ENCODE measurements at places on chromosomes 3 and 15.
A peak's percentile ranks its signal among the peaks of the same experiment; 100 is the strongest.

DNA sequence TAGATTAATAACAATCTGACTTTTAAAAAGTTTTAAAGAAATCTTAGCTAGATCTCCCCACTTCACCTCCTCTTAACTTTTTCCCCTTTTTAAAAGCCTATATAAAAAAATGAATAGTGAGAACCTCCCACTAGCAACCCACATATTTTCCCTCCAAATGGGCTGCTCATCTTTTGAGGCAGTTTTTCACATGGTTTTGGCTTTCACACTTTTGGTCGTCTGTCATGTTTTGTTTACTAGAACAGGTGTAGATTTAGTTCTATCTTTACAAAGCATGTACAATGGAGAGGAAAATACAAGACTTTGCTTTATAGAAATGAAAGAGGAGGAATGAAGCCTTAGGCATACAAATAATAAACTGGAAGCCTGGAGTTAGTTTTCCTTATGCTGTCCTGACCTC, 126.7 kb upstream of the EOMES start:
- H3K4me3 ChIP-seq = no peak overlapping the region
- H3K4me1 ChIP-seq = peaks cover 12% of the 10 kb centered on the region
- H3K27ac ChIP-seq = no peak overlapping the region
- no peaks in the 10 kb centered on the region for H3K27me3 ChIP-seq

GRCh38 chr15:97200161-97200560, 760.3 kb upstream of the ARRDC4 start:
- H3K4me3 ChIP-seq = no peak overlapping the region
- DNase-seq = no peak
- no peaks in the 10 kb centered on the region for H3K27me3 ChIP-seq
- H3K4me1 ChIP-seq = no peaks in the 10 kb centered on the region
- no peak overlapping the region for H3K27ac ChIP-seq

DNA sequence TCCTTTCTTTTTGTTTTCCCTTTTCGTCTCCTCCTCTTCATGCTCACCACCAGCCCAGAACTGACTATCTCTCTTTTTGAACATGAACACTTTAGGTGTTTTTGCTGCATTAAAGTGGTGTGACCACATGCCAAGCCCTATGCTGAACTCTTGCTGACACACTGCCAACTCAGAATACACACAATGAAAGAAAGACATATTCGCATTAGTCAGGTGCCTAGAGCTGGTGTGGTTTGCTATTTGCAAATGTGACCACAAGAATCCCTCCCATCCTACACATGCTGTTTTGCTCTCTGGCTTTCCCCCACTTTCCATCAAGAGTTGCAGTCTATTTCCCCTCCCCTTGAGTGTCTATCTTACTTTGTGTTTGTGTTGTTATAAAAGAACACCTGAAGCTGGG, 967.8 kb upstream of the CFAP20DC start:
- H3K27me3 ChIP-seq = no peaks in the 10 kb centered on the region
- DNase-seq = peak; percentile 44
- H3K4me3 ChIP-seq = no peak overlapping the region
- H3K36me3 ChIP-seq = peaks cover 9% of the 10 kb centered on the region

DNA sequence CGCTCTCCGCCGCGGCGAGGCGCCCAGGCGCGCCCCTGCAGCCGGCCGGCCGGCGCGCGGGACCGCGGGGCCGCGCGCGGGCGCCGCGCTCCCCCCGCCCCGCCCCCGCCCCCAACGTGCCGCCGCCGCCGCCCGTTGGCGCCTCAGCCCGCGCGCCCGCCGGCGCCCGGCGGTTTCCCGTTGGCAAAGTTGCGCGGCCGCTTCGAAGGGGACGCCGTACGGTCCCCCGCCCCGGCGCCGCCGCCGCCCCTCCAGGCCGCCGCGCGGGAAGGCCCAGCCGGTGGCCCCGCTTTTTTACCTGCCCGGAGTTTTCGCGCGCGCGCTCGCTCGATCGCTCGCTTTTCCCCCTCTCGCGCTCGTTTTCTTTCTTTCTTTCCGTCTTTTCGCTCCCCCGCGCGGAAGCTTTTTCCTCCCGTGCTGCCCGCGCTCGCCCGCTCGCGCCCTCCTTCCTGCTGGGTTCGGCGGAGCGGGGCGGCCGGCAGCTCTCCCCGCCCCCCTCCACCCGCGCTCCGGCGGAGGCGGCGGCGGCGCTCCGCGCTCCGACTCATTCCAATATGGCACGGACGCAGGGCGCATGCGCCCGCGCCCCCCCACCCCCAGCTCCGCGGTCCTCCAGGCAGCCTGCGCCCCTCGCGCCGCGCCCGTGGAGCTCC, at the start of gene SFMBT1:
TSS of gene SFMBT1 (minus strand) at position 556 of the 653 bp plus-strand sequence. CDS start 76,945 bp downstream, outside the sequence.
- peak within 1 kb of the TSS; percentile 93 for H3K27ac ChIP-seq
- peaks cover 42% of the 10 kb centered on the region for H3K4me1 ChIP-seq
- no peaks in the 10 kb centered on the region for H3K27me3 ChIP-seq
- peak; percentile 80 for DNase-seq
- peak within 1 kb of the TSS; percentile 89 for H3K4me3 ChIP-seq

DNA sequence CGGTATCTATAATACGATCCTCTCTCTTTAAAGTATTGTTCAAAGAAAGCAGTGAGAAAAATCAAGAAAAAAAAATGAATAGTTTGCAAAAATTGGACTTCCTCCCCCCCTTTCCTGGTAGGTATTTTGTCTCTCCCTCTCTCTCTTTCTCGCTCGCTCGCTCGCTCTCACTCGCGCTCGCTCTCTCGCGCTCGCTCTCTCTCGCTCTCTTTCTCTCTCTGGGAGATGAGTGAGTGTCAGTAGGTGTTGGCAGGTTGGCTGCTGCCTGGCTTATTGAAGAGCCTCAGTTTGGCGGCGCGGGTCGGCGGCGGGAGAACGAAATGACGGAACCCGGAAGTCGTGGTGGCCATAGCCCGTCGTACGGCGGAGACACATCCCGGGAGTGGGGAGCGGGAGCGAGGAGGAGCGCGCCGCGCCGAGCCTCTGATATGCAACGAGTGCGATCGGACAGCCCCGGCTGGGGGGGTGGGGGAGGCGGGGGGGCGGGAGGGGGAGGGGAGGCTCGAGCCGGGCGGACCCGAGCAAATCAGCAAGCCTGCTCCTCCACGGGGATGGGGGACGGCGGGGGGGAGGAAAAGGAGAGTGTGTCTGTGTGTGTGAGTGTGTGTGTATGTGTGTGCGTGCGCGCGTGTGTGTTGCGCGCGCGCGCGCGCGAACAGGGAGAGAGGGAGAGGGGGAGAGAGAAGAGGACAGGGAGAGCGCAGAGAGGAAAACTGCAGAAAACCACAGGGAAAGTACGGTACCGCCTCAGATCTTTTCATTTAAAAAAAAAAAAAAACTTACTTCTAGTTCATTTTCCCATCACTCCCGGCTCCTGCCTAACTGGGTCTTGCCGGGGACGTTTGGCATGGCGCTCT, at the start of gene MEIS2:
TSS of gene MEIS2 (minus strand) at position 441 of the 857 bp plus-strand sequence. CDS start 1,083 bp downstream, outside the sequence.
- H3K27ac ChIP-seq = peak within 1 kb of the TSS; percentile 54
- H3K4me1 ChIP-seq = peaks cover 43% of the 10 kb centered on the region
- peaks cover 91% of the 10 kb centered on the region for H3K27me3 ChIP-seq
- DNase-seq = peak; percentile 41

DNA sequence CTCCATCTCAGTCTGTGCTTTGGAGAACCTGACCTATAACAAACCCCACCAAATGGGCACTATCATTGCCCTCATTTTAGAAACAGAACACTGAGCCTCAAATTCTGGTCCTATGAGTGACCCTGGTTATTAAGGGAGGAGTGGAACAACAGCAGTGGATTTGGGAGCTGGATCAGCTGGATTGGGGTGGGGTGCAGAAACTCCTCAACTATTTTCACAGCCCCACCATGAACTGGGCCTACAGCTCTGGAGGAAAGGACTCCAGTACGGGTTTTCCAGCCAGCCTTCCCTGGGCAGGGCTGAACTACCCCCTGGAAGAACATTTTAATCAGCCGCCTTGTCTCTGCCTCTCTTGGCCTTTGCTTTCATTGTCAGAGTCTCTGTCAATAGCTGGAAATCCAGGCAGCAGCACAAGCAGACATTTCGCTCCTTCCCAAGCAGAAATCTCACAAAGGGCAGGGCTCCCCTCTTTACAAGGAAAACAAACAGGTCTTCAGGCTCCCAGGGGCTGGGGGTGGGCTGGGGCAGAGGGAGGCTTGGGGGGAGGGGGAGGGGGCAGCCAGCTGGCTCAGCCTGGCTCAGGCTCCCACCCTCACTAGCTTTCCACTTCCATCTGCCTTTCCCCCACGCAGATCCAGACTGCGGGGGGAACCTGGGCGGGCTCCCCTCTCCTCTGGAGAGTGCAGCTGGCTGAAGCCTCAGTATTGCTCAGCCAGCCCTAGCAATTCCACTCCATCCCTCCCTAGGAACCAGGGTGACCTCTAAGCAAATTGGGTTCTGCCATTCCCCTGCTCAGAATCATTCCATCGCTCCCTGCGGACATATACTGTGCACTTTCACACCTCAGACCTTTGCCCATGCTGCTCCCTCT, 13.7 kb upstream of the TLE3 start:
- no peak overlapping the region for H3K27ac ChIP-seq
- no peak overlapping the region for H3K4me3 ChIP-seq
- DNase-seq = no peak
- peaks cover 6% of the 10 kb centered on the region for H3K4me1 ChIP-seq
